ENCODE measurements at places on chromosomes 1 and 21.
A peak's percentile ranks its signal among the peaks of the same experiment; 100 is the strongest.

DNA sequence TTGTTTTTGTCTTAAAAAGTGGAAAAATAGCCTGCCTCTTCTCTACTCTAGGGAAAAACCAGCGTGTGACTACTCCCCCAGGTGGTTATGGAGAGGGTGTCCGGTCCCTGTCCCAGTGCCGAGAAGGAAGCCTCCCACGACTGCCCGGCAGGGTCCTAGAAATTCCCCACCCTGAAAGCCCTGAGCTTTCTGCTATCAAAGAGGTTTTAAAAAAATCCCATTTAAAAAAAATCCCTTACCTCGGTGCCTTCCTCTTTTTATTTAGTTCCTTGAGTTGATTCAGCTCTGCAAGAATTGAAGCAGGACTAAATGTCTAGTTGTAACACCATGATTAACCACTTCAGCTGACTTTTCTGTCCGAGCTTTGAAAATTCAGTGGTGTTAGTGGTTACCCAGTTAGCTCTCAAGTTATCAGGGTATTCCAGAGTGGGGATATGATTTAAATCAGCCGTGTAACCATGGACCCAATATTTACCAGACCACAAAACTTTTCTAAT lies 35.0 kb upstream of the TDRD10 start:
- DNase-seq, result peak; percentile 32

DNA sequence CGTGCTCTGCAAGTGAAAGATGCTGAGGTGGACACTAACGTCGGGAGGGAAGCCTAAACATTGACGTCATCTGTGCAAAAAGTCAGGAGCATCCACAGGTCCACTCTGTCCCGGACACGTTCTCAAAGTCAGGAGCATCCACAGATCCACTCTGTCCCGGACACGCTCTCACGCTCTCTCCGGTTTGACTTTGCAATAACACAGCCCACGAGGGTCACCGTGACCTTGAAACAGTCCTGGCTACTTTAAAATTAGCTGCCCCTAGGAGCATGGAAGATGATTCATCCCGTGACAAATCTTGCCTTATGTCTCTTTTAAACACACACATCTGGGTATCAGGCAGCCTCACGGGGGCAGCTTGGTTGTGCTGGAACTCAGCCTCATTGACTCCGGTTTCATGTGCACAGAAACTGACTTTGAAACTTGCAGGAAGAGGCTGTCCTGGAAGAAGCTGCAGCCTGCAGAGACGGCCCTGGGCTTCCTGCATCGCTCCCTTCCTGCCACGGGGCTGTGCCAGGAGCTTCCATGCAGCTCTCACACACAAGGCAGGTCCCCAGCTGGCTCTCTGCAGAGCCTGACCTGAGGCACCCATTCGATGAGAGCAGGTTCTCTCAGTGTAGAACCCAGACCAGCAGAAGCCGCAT lies 18.1 kb upstream of the COL18A1 start:
- DNase-seq, result no peak

GRCh38 chr1:209672705-209673630 lies 2.2 kb upstream of the G0S2 start:
- peak; percentile 88 for DNase-seq

GRCh38 chr1:206851341-206852010 lies 13.9 kb upstream of the IL20 start:
- no peak for DNase-seq

DNA sequence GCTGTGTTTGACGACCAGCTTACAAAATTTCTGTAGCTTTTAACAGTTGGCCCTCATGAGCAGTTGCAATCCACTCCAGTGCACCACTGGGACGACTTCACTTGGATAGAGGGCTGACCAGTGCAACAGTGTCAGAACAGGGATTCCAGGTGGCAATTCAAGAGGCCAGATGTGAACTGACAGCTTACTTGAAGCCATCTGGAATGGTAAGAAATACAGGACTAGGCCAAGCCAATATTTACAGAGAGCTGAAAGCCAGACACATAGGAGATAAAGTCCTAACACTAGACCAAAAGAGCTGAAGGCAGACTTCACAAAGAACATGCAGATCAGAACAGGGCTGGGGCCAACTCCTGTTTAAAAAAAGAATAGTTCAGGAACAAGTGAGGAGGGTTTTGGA lies 93.5 kb upstream of the NFIA start:
- DNase-seq, result no peak

DNA sequence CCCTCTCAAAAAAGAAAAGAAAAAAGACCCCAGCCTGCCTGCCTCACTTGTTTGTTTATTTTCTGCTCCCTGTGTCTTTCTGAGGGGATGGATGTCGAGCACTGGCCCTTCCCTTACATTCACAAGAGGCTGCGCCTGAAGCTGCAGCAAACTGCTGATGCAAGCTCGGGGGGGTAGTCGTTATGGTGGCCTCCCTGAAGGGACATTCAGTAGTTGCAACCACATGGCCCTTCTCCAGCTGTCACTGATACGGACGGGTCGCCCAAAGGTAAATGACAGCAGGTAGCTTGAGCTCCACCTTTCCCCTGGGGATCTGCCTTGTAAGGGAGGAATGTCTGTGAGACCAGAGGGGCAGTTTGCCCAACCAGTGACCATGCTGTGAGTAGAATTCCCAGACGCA lies 17.7 kb downstream of the PLEKHM2 start:
- no peak for DNase-seq

- DNase-seq, result no peak
Measured at GRCh38 chr1:239993366-239993765, 98.3 kb upstream of the FMN2 start.

DNA sequence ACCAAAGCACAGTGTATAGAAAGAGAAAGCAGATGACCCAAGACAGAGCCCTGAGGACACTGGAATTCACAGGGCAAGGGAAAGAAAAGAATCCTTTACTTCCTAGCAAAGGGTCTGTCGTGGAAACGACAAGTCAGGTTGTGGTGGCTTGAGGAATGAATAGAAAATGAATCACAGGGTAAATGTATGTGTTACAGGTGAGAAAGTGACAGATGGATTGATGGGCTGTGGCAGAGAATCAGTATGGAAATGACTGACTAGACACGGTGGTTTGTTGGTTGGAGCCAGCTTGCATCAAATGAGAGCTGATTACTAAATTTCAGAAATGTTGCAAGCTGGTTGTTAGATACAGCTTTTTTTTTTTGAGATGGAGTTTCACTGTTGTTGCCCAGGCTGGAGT lies 46.9 kb downstream of the PTP4A2 start:
- DNase-seq, result peak; percentile 92

- no peak for DNase-seq
Measured at GRCh38 chr1:234616644-234617043, 6.7 kb upstream of the IRF2BP2 start.

- no peak for DNase-seq
Measured at GRCh38 chr1:151013518-151013917, 5.3 kb downstream of the PRUNE1 start.

DNA sequence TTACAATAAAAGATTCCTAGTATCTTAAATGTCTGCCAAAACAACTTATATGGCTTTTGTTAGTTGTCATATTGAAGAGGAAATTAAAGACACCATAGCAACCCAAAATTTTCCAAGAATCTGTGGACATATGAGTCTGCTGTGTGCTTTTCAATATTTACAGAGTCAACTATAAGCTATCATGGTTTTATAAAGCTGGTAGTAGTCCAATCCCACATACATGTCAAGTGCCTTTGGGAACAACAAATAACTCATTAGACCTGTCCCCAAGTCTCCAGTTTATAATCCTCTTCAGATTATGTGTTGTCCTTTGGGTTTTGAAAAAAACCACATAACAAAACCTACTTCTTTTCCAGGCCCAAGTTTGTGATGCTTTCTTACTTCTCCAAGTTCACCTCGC lies 293.8 kb upstream of the USP25 start:
- DNase-seq, result no peak

DNA sequence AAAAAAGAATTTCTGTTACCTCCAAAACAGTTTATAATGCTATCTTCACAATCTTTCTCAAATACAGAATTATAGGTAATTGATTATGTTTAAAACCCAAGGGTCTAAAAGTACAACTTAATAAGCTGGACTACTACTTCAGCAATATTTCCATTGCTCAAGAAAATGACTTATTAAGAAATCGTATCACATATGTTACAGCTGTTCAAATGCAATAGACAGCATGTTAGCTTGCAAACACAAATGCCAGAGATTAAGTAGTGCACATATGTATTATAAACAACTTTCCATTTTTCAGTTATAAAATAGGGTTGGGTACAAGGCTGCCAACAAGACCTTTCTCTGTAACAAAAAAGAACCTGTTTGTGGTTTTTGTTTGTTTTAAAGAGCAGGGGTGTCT lies 211.0 kb upstream of the DMRTA2 start:
- DNase-seq, result no peak

DNA sequence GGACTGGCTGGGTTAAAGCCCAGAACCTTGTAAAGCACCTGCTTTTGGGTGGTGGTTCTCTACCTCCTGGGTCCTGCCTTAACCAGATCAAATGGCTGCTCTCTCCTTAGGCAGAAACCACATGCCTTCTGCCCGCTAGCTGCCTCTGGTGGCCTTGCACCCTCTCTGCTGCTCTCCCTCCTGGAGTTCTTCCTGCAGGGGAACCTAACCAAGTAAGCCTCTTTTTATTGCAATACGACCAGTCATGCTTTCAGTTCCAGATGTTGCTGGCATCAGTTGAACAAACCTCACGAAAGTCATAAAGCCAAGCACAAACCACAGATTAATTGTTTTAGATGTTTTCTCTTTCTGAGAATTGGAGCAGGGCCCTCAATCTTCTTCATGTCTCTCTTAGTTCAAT lies 118.9 kb downstream of the GDAP2 start:
- DNase-seq, result peak; percentile 11

DNA sequence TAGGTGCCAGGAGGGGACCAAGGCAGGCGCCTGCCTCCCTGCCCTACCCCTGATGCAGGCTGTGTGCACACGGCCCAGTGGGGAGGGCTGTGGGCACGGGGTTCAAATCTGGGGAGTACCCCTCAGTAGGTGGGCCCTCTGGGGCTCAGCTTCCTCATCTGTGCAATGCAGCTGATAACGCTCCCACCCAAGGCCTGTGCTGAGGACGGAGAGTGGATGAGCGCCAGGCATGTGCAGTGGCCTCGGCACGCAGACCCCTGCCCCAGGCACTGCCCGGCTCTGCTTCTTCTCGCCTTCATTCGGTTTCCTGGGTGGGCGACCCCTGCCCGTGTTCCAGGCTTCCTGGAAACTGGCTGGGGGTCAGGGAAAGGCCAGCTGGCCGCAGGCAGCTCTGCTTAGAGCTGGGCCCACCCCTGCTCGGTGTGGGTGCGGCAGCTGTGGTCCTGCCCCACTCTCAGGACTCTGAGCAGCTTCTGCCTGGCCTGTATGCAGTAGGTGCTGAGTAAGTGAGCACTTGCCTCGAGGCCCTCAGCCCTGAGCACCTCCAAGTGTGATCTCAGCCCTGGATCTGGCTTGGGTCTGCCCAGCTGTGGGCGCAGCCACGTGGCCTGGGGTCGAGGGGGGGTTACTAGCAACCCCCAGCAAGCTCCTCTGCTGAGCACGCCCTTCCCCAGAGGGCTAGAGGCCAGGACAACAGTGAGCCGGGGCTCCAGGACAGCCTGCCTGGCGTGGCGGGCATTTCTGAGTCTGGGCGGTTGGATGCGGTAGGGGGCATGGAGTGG lies 11.9 kb upstream of the TNFRSF14 start:
- DNase-seq, result no peak

DNA sequence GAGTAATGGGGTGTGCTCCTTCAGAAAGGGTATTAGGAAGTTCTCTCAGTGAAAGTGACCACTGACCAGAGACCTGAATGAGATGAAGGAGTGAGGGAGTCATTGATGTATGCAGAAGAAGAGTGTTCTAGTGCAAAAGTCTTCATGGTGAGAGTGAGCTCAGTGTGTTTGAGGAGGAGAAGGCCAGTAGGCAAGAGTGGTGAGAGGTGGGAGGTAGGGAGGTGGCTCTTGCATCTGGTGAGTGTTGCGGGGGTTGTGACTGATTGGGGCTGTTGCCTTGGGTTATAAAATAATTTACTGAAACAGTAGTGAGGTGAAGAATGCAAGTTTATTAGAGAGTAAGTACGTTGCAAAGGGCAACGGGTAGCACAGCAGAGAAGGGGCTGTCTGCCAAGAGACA lies 26.2 kb downstream of the FMN2 start:
- no peak for DNase-seq

DNA sequence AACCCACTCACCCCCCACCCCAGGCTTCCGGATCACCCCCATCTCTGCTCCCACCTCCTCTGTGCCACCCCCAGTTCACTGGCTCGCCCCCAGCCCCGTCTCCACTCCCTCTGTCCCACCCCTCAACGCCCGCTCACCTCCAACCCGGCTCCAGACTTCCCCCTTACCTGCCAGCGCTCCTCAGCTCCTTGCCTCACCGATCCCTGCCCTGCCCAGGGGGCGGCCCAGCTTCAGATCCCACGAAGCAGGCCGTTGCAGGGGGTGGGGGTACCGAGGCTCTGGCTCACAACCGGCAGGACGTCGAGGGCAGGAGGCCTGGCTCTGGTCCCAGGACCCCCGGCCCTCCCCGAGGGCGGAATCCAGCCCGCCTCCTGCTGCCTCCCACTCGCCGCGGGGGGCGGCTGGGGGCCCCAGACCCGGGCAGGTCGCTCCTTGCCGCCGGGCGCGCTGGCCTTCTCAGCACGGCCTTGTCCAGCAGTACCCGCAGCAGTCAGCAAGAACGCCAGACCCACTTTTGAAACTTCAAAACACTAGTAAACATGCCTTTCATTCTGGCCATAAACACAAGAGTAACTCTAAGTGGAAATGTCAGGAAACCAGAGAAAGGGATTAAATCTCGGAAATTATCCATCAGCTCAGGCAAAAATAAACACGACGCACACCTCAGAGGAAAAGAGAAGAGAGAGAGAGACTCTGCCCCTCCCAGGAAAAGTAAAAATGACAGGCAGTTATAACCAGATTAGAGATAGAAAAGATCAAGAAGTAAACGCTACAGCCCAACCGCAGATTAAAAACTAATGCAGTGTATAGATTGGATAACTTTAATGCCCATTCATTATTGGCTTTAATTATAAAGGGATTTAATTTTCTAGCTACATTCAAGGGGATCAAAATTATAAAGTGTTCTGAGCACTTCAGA lies 1.0 kb upstream of the FAM89A start:
- no peak for DNase-seq

GRCh38 chr1:228009116-228009827 lies 2.5 kb downstream of the WNT3A start:
- DNase-seq, result no peak

Data from activated CD4-positive, alpha-beta T cell treated with anti-CD3 and anti-CD28 coated beads, Interleukin-2, Interleukin-6, amounts not matched to agents 100 ng/mL and 50 ng/mL, durations not matched to agents 16 hours and 8 hours (primary cell).